ENCODE measurements at places on chromosomes 3 and 15.
A peak's percentile ranks its signal among the peaks of the same experiment; 100 is the strongest.

- no peak for DNase-seq
Measured at GRCh38 chr15:43508991-43509659, 8.3 kb upstream of the MAP1A start.

DNA sequence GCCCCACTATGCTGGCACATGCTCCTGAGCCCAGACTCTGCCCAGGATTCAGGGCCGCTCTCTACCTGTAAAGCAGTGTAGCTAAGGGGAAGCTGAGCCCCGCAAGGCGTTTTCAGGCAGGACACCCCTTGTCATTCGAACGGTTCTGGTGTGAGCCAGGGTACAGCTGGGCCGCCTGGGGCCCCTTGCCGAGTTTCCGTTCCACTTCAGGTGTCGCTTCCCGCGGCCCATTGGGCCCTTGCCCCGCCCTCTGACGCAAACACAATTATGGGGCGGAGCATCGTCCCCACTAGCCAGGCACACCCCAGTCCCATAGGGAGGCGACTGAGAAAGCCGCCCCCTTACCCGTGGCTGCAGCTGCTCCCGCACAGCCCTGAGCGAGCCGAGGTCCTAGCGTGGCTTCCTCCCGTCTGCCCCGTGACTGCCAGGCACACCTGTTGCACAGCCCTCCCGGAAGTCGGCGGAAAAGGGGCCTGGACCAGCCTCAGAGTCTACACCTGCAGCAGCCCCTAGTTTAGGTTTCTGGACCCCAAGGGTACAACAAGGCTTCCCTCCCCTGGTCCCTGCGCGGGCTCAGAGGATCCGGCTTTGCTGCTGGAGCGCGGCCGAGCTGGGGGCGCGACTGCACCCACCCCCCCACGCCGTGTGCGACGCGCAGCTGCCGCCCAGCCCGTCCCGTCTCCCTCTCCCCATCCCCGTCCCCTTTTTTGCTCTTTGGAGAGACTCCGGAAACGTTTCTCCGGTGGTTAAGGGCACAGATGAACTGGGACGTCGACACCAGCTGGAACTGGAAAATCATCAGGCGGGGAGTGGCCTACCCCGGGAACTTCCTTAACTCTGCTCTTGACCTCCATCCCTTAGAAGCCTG is at the start of gene PLSCR2:
Gene PLSCR2 (minus strand): TSS at position 412 of the 868 bp plus-strand sequence. CDS start 9,657 bp downstream, outside the sequence.
- DNase-seq, result no peak

- DNase-seq, result no peak
Measured at GRCh38 chr3:22555753-22556435, 647.2 kb upstream of the UBE2E2 start.

DNA sequence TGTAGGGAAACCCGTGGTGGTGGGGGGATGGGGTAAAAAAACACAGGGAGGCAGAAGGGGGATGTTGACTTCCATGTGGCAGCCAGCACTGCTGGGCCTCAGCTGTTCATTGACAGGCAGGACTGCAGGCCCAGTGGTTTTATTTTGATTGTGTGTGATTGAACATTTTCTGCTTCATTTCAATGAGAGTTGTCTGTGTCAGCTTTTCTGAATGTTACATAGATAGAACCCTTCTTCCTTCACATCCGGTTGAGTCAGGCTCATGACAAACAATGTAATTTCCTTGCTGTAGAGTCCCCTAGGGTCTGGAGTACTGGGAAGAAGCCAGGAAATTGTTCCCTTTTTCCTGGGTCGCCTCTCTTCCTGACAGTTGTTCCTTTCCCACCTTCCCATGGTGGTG is 8.2 kb upstream of the RPP25 start:
- no peak for DNase-seq

DNA sequence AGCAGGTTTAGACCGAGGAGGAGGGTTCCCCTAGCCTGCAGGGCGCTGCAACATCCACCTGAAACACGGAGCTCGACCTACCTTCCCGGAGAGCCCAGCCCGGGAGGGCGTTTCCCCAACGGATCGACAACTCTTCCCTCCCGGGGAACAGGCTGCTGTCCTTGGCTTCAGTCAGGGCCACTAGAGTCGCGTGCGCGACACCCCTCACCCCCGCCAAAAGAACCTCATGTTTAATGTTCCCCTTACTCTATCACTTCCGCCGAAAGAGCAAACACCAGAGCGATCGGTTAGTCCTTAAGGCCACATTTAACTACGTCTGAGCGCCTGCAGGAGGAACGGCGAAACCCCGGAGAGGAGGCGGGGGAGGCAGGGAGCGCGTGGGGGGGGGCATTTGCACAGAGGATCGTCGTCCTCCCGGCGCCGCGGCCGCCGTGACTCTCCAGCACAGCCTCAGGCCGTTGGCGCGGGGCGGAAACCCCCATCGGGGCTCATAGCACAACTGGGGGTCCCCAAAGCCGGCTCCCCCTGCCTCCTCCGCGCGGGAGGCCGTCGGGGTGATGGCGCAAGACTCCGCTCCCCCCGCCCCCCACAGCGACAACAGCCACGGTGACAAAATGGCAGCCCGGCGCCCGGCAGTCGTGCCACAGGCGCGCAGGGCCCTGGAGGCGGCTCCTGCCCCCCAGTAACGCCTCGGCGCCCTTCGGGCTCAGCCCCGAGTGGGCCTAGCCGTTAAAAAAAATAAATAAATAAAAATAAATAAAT is 3.2 kb downstream of the ANP32A start:
- peak; percentile 80 for DNase-seq

DNA sequence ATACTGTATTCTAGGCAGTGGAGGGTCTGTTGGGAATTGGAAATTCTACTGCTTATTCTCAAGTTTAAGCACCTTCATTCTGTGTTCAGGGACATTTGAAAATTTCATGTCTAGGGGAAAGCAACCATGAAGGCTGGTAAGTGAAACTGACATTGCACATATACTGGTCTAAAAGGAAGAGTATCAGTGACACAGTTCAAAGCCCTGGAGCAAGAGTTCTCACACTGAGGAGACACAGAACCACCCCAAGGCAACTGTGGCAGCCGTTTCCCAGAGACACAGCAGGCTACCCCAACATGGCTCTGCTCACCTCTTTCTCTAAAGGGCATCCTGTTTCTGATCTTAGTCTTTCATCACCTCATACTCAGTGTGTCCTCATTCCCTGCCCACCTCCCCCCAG is 67.5 kb downstream of the KCNMB2 start:
- no peak for DNase-seq

DNA sequence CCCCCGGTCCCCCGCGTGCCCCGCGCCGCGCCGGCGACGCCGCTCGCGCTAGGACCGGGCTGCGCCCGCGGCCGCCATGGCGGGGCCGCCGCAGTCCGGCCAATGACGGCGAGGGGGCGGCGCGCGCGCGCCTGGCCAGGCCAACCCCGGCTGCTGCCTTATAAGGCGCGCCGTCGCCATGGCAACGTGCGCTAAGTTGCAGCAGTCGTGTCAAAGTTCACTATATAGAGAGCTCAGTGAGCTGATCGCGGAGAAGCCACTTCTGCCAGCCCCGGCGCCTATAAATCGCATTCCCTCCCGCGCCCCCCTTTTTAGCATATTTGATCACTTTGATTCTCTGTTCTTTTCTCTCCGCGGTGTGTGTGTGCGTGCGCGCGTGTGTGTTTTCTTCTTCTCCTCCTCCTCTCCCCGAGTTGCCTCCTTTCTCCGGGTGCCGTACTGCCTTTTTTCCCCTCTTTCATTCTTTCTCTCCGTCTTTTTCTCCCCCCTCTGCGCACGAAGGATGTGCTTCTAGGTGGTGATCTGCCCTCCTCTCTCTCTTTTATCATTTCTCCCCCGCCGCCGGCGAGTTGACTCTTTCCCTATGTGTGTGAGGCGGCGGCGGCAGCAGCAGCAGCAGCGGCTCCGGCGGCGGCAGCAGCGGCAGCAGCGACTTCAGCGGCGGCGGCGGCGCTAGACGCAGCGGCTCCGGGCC is at the start of gene NR2F2:
Gene NR2F2 (plus strand): TSS at position 251 of the 694 bp plus-strand sequence. CDS start 1,406 bp downstream, outside the sequence.
- DNase-seq, result no peak

DNA sequence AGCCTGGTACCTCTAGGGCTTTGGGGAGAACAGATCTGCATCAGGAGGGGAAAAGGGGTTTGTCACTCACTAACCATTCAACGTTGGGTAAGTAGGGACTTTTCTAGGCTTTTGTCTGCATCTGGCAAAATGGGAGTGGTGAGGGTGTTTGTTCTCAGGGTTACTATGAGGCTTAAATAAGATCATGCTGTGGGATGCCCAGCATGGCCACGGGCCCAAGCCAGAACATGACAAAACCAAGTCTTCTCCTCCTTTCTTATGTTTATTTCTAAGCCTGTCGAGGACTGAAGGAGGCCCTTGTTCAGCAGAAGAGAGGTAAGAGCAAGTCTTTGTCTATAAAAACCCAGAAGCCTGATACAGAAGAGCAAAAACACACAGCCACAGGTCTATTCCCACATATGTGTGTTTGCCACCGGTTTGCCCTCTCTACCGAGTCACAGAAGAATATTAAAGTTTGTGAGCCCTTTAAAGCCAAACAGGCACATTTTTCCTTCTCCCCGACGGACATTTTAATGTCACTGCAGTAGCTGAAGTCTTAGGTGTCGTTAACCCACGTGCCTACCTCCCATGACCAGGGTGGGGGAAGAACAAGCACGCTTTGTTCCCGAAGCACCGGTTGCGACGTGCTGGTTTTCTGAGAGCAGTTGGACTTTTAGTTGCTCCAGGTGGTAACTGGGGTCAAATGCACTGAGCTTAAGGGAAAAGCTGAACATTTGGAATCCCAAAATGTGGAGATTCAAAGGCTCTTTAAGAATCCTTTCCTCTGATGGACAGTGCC is 72.1 kb downstream of the NOX5 start:
- no peak for DNase-seq

GRCh38 chr3:114730397-114730796 is 416.7 kb downstream of the ZBTB20 start:
- no peak for DNase-seq

- DNase-seq, result no peak
Measured at GRCh38 chr3:23575697-23576096, 230.1 kb upstream of the UBE2E1 start.

DNA sequence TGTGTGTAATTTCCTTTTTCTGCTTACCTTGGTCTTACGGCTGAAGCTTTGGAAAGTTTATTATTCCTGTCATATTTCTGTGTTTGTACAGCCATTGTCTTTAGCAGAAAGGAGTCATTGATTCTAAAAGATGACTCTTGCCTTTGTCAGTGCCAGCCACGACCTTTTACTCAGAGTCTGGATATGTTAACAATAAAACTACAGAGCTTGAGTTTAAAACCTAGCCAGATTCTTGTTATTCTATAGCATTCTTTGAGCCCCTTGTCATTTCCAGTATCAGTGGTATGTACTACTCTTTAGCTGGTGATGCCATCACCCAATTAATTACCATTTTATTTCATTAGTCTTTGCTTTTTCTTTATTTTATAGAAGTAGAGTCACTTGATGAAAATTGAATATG is 142.4 kb downstream of the TCF12 start:
- no peak for DNase-seq

- no peak for DNase-seq
Measured at GRCh38 chr3:39413691-39414420, 7.3 kb downstream of the RPSA start.

GRCh38 chr3:121018917-121019321 is 110.9 kb downstream of the STXBP5L start:
- no peak for DNase-seq

DNA sequence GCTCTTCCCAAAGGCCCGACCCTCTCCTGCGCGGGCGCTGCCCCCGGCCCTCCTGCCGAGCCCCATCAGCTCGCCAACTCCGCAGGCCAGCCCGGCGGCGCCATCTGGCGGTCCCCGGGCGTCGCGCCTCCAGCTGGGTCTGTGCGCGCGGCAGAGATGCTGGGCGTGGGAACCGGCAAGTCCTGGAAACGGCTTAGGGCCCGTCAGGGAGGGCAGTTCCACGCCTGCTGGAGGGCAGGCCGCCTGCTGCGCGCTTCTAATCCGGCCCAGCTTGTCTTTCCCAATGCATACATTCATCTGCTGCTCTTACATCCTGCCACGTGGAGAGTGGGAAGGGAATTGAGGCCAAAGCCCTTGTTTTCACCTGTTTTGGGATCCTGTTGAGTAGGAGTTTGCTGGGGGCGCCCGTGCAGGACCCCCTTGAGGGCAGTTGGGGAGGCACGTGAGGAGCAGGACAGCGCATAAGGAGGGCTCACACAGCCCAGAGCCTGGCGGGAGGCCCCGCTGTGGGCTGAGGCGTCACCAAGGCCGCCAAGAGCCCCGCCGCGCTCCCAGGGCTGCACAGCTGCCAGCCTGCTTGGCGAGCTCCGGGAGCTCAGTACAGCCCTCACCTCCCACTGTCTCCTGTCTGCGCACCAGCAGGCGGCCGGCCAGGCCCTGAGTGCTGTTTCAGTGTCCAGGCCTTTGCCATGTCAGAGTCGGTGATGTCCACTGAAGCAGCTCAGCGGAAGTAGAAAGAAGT is 165.6 kb downstream of the NSMCE3 start:
- no peak for DNase-seq

GRCh38 chr3:56928379-56929068 is 126.8 kb upstream of the ARHGEF3 start:
- no peak for DNase-seq

GRCh38 chr3:73603762-73604171 is 21.0 kb downstream of the PDZRN3 start:
- no peak for DNase-seq

DNA sequence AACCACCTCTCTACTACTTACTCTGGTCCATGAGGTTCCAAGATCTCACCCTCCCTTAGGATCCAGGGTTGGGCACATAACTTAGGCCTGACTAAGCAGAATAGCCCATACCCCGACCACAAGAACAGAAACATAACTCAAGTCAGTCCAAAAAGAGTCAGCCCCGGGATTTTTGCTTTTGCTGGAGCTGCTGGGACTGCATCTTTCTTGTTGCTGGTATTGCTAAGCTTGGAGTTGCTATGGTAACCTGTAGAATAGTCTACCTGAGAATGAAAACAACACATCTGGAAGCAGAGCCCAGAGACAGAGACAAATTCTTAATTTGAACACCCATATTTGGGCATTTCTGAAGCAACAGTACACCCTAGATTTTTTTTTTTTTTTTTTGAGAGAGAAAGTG is 6.5 kb downstream of the RUBCN start:
- no peak for DNase-seq

GRCh38 chr3:185420762-185421161 is 57.8 kb downstream of the MAP3K13 start:
- DNase-seq, result no peak

DNA sequence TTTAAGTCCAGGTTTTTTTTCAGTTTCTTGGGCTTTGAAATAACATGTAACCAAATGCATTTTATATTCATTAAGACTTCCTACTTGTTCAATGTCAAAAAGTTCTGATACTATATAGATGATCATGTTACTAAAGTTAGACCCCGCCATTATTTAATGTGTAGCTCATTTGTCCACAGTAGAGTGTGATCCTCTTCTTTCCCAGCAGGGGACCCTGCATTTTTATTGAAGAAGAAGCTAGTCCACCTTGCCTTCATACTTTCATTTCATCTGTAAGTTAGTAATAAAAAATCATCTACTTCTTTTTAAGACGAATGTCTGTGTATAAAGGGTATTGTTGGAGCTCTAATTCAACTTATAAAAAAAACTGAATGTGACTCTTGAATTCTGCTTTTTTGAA is 404.6 kb downstream of the SI start:
- no peak for DNase-seq

Data from NK-92 treated with Interleukin-12 subunit alpha and Interleukin-12 subunit beta, amount 100 ng/mL, for 24 hours (cell line).